Effector memory CD4-positive, alpha-beta T cell (primary cell): ENCODE measurements at places on chromosomes 2 and 18.

DNA sequence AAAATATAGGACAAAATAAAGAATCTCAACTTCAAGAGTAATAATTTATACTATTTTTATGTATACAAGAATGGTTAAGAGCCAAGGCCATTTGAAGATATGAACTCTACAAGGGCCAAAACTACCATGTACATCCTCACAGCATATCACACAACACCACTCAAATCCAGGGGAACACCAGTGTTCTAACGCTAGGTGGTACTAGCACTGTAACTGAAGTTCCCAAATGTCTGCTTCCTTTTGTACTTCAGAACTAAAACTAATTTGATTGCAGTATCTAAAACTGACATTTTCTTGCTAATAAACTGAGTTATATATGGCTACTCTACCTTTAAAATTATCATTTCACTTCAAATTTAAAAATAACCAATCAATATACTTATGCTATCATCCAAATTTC is 47.0 kb downstream of the REV1 start:
- H3K4me1 ChIP-seq, result no peaks in the 10 kb centered on the region
- no peaks in the 10 kb centered on the region for H3K27me3 ChIP-seq
- H3K4me3 ChIP-seq, result no peak overlapping the region
- H3K36me3 ChIP-seq, result peaks cover 21% of the 10 kb centered on the region

DNA sequence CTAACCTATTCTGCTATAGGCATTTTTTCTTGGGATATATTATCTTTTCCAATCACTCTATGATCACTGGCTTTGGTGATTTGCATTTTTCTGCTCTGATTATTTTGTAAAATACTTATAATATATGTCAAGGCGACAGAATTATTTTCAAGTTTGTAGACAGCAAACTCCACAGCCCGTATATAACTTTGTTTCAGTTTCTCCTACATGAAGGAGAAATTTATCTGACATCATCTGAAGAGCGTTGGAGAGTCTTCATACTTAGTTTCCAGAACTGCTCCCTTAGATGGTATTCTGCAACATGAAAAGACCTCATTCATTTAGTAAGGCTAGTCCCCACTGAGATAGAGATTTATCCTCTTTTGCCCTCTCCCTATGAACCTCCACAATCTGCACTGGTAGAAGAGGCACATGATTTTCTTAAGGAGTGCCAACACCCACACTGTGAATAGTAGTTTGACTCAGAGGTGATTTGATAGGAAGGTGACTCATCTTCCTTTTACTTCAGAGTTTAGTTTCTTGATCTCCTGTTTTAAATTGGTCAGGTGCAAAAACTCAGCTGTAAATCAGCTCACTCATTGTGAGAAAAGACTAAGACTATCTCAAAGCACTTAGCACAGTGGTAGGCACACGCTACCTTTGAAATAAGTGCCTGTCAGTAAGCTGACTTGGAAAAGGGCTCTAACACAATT is 1848.6 kb upstream of the CELF4 start:
- no peaks in the 10 kb centered on the region for H3K36me3 ChIP-seq
- no peak overlapping the region for H3K27ac ChIP-seq
- no peak for DNase-seq

DNA sequence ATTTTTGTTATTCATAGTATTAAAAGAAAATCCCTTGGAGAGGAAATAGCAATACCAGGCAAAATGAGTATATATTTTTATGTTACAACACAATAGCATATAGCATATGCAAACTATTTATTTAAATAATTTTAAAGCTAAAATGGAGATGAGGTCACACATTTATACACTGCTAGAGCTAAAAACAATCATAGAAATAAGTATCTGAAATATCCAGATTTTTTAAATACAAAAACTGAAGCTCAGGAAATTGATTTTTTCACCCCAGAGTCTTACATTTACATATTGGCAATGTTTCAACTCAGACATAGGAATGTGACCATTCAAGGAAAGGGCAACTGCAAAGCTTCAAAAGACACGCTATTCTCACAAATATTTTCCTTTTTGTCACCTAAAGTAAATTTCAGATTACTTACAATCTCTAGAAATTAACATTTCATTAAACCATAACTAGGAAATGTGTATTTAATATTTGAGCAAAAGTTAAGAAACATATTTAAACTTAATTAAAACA is 8.9 kb downstream of the TFPI start:
- H3K4me1 ChIP-seq, result no peaks in the 10 kb centered on the region
- H3K27ac ChIP-seq, result no peak overlapping the region
- DNase-seq, result no peak

DNA sequence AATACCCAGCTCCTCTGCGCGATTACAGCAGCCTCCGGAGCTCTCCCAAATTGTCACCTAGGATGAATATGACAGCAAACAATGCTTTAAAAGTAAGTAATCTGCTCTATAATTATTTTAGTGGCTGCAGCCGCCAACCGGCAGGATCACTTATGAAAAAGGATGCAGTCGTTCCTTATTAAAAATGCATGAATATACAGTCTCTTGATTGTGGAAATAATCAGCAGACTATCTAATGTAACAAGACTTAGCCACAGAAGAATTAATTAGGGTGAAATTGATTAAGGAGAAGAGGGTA is 71.8 kb upstream of the STPG4 start:
- no peak for DNase-seq
- H3K27me3 ChIP-seq, result no peaks in the 10 kb centered on the region
- no peak overlapping the region for H3K4me3 ChIP-seq
- no peaks in the 10 kb centered on the region for H3K36me3 ChIP-seq
- no peaks in the 10 kb centered on the region for H3K4me1 ChIP-seq

DNA sequence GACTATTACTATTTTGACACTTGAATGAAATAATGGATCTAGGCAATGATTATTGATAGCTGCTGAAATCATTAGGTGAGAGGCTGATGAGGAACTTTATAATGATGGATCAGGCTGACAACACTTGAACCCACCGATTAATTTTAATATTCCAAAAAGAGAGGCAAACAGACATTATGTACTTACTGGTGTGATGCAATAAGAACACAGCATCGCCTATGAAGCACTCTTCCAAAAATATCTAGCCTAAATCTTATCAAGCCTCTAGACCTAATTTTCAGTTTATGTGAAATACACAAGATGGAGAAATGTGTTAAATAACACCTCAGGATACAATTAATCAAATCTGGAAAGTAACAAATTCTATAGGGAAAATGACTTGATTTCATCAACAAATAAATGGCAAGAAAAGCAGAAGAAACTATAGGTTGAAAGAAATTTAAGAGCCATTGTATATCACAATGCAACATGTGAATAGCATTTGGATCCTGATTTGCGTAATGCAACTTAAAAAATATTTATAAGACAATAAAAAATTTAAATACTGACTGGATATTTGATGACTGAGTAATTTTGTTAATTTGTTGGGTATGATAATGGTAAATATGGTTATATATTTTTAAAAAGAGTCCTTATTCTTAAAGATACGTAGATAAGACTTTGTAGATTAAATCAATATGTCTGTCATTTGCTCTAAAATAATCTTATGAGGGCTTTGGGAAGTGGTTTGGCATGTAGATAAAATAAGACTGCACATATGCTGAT is 17.2 kb upstream of the SSB start:
- peaks cover 3% of the 10 kb centered on the region for H3K27me3 ChIP-seq
- no peak overlapping the region for H3K27ac ChIP-seq

DNA sequence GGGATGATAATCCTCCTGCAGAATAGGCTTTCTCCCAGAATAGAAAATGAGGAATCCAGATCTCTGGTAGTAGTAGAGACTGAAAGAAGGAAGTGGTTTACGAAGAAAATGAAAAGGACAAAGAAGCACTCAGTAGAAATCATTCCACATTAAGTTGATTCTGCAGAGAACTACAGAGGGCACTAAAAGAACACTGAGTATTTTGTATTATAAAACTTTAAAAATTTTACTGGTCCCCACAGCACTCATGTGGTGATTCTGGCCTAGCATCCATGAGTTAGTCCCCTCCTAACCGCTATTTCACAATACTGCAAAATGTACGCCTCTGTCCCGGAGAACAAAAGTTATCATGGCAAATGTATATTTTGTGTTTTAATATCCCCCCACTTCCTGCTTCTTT is 42.9 kb upstream of the SLC35F5 start:
- H3K4me1 ChIP-seq, result no peaks in the 10 kb centered on the region
- no peak for DNase-seq
- H3K27ac ChIP-seq, result no peak overlapping the region
- no peaks in the 10 kb centered on the region for H3K27me3 ChIP-seq
- H3K36me3 ChIP-seq, result no peaks in the 10 kb centered on the region

DNA sequence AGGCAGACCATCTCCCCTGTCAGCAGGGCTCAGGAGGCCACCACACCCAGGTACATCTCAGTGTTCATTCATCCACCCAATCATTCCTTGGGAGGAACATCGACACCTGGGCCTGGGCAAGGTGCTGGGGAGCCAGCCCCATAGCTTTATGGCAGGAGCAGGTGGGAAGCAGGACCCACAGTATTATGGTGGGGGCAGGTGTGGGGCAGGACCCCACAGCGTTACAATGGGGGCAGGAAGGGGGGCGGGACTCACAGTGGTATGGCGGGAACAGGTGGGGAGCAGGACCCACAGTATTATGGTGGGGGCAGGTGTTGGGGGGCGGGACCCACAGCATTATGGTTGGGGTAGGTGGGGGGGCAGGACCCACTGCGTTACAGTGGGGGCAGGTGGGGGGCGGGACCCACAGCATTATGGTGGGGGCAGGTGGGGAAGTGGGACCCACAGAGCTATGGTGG is 128.9 kb upstream of the HS6ST1 start:
- no peaks in the 10 kb centered on the region for H3K4me1 ChIP-seq
- no peak overlapping the region for H3K27ac ChIP-seq
- peaks cover 4% of the 10 kb centered on the region for H3K27me3 ChIP-seq
- no peak for DNase-seq

GRCh38 chr2:40466332-40466906 is 14.5 kb upstream of the SLC8A1 start:
- H3K4me1 ChIP-seq, result no peaks in the 10 kb centered on the region
- no peaks in the 10 kb centered on the region for H3K36me3 ChIP-seq
- DNase-seq, result no peak
- H3K27ac ChIP-seq, result no peak overlapping the region
- H3K4me3 ChIP-seq, result no peak overlapping the region

DNA sequence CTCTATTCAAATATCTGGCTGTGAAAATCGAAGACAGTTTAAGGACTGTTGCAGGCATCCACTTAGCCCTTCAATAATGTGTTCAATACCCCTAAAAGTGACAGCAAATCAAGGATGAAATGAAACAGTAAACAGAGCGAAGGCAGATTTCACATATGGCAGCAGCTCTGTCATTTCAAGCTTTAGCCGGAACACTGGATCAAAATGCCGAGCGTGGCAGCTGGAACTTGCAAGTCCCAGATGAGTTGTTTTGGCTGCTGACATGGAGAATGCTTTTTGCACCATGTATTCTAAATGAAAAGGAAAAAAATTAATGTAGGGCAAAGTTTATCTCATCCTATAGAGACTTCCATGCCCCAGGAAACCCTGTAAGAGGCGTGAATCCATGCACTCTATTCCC is 18.0 kb downstream of the LRRC30 start:
- no peak overlapping the region for H3K27ac ChIP-seq
- no peak for DNase-seq
- no peaks in the 10 kb centered on the region for H3K36me3 ChIP-seq
- H3K27me3 ChIP-seq, result no peaks in the 10 kb centered on the region
- H3K4me1 ChIP-seq, result no peaks in the 10 kb centered on the region

- no peak for DNase-seq
- no peaks in the 10 kb centered on the region for H3K36me3 ChIP-seq
- no peaks in the 10 kb centered on the region for H3K4me1 ChIP-seq
- no peak overlapping the region for H3K4me3 ChIP-seq
- H3K27ac ChIP-seq, result no peak overlapping the region
Observed at GRCh38 chr2:133475610-133476009, 92.7 kb downstream of the NCKAP5 start.

DNA sequence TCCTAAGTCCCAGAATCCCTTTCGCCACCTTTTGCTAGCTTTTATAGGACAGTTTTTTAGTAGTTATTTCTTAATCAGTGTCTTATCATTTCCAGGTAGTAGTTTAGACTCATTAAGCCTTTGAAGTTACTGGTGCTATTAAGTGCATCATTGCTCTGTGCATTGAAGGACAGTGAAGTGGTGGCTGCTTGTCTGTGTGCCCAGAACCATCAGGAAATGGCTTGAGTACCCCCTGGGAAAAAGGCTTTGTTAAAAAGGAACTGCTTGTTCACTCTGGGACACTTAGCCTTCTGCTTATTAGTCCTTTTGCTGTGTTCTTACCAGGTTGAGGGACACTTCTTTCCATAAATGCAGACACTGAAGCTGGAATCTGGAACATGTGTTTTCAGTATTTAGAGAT is 30.0 kb downstream of the DTNA start:
- no peaks in the 10 kb centered on the region for H3K27me3 ChIP-seq
- H3K4me3 ChIP-seq, result no peak overlapping the region
- DNase-seq, result no peak
- H3K36me3 ChIP-seq, result no peaks in the 10 kb centered on the region
- no peaks in the 10 kb centered on the region for H3K4me1 ChIP-seq

GRCh38 chr2:56232912-56233311 is 49.1 kb downstream of the CCDC85A start:
- H3K27me3 ChIP-seq, result no peaks in the 10 kb centered on the region
- H3K27ac ChIP-seq, result no peak overlapping the region
- H3K4me3 ChIP-seq, result no peak overlapping the region
- no peaks in the 10 kb centered on the region for H3K4me1 ChIP-seq
- H3K36me3 ChIP-seq, result no peaks in the 10 kb centered on the region

GRCh38 chr2:184760931-184761330 is 162.6 kb downstream of the ZNF804A start:
- H3K36me3 ChIP-seq, result no peaks in the 10 kb centered on the region
- H3K27me3 ChIP-seq, result no peaks in the 10 kb centered on the region
- no peak overlapping the region for H3K27ac ChIP-seq
- H3K4me1 ChIP-seq, result no peaks in the 10 kb centered on the region

DNA sequence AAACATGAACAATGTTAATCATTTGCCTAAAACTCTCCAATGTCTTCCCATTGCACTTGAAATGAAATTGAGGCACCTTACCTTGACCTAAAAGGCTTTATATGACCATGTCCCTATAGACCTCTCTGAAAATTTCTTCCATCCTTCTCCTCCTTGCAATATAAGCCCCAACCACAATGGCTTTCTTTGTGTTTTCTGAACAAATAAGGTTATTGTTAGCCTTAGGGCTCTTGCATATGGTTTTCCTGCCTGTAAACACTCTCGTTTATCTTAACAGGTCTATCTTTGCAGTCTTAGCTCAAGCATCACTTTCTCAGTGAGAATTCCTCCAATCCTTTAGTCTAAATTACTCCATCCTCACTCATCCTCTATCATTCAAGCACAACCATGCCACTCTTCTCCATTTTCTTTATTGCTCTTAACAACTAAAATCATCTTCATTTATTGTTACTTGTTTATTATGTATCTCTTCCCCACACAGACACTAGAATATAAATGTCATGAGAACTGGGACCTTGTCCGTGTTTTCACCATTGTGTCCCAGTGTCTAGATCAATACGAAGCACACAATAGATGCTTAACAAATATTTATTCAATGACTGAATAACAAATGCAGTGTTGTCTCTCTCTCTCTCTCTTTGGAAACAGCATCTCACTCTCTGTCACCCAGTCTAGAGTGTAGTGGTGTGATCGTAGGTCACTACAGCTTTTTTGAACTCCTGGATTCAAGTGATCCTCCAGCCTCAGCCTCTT is 129.3 kb downstream of the RDH14 start:
- H3K36me3 ChIP-seq, result no peaks in the 10 kb centered on the region
- H3K27me3 ChIP-seq, result no peaks in the 10 kb centered on the region
- H3K27ac ChIP-seq, result no peak overlapping the region
- no peak for DNase-seq
- H3K4me3 ChIP-seq, result no peak overlapping the region

- H3K27ac ChIP-seq, result no peak overlapping the region
- H3K4me3 ChIP-seq, result no peak overlapping the region
- no peak for DNase-seq
- peaks cover 15% of the 10 kb centered on the region for H3K36me3 ChIP-seq
Observed at GRCh38 chr2:25651782-25652455, 21.5 kb downstream of the DTNB start.
